ENCODE measurements at places on chromosomes 7 and 10. TPM values are rescaled to one million over a fixed set of nuclear protein-coding genes. Genes with fewer than 3 reads are reported as not detected.

DNA sequence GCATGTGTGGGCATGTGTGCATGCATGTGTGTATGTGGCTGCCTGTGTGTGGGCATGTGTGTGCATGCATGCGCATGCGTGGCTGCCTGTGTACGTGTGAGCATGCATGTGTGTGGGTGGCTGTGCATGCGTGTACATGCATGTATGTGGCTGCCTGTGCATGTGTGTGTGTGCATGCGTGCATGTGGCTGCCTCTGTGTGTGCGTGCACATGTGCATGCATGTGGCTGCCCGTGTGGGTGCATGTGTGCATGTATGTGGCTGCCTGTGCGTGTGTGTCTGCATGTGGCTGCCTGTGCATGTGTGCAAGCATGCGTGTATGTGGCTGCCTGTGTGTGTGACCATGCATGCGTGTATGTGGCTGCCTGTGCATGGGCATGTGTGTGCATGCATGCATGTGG, 217.2 kb downstream of the ELFN1 start:
- DNase-seq: no peak

DNA sequence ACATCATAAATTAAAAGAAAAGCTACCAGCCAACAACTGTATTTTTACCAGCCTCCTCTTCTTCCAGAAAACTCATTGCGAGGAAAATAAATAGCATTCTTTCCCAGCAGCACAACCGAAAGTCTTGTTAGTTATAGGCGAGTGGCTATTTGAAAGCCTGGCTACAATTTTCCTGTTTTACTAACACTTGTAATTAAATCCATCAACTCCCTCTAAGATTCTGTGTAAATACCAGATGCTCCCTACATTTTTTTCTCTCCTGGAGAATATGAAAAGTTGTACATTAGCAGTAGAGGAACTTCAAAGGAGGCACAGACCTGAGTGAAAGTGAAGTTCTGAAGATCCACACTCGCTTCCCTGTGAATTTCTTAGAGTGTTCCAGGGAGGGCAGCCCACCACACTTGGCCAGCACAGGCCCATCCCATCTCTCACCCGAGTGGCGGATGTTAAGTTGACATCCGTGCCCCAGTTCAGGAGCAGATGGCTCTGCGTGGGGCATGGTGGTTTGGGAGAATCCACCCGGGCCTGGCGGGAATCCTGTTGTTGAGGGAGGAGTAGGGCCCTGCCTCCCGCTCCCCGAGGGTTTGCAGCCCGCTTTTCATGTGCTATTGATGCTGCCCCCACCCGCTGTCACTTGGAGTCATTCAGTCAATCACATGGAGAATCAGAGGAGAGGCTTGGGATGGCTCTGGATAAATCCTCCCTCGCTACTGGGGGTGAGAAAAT, 451.0 kb upstream of the GALNT17 start:
- DNase-seq: no peak

DNA sequence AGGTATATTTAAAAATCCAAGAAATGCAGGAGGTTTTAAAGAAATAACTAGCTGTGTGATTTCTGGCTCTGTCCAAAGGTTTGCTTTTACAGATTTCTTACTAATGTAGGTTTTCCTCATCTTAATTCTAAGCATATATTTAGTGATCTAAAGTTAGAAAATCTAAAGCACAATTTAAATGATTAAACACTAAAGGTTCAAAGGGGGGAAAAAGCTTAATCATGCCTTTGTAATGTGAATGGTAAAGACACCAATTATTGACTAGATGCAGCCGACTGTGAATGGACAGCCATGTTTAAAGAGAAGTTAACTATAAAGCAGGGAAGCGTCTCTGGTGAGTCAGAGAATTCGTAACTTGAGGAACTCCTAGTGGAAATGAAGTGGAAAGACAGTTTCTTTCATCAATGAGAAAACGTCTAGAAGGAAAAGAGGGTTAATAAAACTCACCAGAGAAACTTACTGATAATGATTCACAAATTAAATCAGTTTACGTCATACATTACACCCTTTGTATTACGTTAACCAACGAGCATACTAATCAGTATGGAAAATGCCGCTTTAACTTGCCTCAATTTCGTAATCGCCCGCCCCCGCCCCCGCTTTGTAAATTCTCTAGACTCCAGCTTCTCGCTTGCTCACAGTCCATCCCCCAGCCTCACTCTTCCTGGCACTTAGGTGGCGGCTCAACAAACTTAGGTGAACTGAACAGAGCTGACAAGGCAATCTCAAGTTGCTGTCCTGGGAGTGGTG, 1.1 kb upstream of the HBP1 start:
- no peak for DNase-seq

GRCh38 chr7:156985101-156985992, 25.1 kb downstream of the MNX1 start:
- no peak for DNase-seq

GRCh38 chr7:73712773-73713172, 6.7 kb downstream of the STX1A start:
- no peak for DNase-seq

DNA sequence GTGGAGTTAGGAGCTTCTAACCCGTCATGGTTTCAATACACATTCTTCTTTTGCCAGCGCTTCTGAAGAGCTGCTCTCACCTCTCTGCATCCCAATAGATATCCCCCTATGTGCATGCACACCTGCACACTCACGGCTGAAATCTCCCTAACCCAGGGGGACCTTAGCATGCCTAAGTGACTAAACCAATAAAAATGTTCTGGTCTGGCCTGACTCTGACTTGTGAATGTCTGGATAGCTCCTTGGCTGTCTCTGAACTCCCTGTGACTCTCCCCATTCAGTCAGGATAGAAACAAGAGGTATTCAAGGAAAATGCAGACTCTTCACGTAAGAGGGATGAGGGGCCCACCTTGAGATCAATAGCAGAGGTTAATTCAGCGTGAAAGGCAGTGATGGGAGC, 22.4 kb downstream of the PRSS2 start:
- DNase-seq: no peak

The FOXL3 gene
- total RNA-seq: not detected

DNA sequence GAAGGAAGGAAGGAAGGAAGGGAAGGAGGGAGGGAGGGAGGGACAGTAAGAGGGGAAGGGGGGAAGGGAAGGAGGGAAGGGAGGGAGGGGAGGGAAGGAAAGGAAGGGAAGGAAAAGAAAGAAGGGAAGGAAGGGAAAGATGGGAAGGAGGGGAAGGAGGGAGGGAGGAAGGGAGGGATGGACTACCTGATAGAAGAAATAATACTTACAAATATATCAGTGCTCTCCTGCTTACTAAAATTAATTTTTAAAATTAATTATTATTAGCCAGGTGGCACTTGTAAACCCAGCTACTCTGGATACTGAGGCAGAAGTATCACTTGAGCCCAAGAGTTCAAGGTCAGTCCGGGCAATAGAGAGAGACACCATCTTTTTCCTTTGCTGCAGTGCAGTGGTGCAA, 18.5 kb downstream of the ZC3HC1 start:
- DNase-seq: no peak

All from activated T-helper 2 cell treated with anti-CD3 and anti-CD28 coated beads, Interferon-gamma antibody, Interleukin-2, Interleukin-4, amounts not matched to agents 10 μg/mL and 5 μg/mL and 100 μg/mL, durations not matched to agents 14 hours and 24 hours and 36 hours (primary cell).